Frontal cortex (tissue), 4 donors: ENCODE measurements at places on chromosomes 11 and 22.

GRCh38 chr11:17786824-17787525 is 52.4 kb downstream of the KCNC1 start:
- DNase-seq, result no peak

DNA sequence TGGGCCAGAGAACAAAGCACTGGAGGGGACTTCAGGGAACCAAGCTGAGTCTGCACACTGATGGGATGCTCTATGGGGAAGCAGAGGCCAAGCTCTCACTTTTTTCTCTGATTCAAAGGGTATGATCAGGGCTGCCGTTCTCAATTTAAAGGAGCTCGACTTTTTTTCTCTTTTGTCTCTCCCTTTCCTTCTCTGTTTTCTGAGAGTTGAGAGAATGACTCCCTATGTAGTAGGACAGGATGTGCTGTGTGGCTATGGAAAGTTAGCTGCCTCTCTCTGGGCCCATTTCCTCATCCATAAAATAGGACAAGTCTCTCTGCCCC is 7.9 kb downstream of the ADORA2A start:
- DNase-seq, result no peak

DNA sequence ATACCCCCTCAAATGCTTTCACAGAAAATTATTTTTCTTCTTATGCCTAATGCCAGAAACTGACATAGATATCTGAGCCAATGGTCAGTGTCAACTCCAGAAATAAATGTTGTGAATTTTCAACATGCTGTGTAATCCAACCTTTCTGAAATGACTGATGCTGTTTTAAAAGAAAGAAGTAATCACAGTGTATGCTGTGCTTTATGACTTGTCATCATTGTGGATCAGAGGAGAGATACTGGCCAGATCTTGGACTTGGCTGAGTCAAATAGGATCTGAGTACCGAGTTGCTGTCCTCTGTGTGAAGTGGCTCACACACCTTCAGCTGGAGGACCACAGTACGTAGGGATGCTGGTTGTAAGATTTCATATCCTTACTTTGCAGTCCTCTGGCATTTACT is 89.9 kb upstream of the ARHGAP20 start:
- no peak for DNase-seq

DNA sequence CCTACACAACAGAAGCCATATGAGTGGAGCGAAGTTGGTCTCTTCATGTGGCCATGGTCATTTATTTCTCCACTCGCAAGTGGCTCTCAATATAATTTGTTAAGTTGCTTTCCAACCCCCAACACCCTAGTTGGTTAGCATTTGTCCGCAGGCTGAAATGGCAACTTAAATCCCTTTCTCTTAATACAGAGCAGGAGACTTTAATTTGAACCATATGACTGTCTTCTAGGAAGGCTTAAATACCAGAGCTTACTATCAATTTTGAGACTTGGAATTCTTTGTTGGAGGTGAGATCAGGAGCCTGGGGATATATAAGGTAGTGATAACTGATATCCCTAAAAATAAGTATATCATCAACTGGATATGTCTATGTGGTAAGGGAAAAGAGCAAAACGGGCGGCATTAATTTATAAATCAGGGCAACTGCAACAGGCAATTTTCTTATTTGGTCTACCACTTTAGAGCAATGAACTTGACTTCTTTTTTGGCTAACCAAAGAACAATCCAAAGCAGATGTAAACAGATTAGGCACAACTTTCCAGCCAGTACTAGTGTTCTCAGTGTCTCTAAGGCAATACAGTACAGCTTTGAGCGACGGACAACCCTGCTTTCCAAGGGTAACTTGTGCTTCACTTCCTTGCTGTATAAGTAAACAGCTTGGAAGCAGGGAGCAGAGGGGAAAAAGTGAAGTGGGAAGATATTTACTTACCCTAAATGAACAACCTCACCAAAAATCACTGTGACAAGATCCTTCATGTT is 74.7 kb upstream of the APOA1 start:
- DNase-seq, result no peak

GRCh38 chr22:27561286-27561904 is 240.2 kb downstream of the MN1 start:
- DNase-seq, result no peak

DNA sequence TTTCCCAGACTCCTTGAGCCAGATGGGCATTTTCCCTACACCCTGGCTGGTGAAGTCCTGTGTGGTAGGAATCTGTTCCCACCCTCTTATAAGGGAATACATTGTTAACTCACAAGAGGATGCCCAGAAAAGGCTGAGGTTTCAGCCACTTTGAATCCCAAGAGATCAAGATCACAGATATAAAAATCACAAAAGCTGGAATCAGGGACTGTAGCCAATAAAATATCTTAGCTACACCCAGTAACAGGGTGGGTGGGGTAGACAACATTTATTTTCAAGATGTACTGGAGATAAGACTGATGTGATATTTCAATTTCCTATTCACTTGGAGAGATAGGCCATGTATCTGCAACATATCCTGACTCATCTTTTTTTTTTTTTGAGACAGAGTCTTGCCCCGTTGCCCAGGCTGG is 50.3 kb downstream of the COPB1 start:
- DNase-seq, result no peak

- no peak for DNase-seq
Measured at GRCh38 chr22:20004464-20004863, 12.2 kb downstream of the ARVCF start.

GRCh38 chr11:62621567-62622470 is at the start of gene B3GAT3:
B3GAT3 (minus strand) TSS chr11:62621986; CDS start chr11:62621947, 39 bp downstream.
- peak; percentile 99 for DNase-seq

GRCh38 chr11:67581469-67581868 is 2.1 kb upstream of the GSTP1 start:
- DNase-seq, result no peak

- DNase-seq, result no peak
Measured at GRCh38 chr11:125675196-125675595, 5.5 kb downstream of the ACRV1 start.

- no peak for DNase-seq
Measured at GRCh38 chr22:24009227-24010017, 1.7 kb upstream of the CABIN1 start.
